AML-193 (cell line): ENCODE measurements at places on chromosomes 7 and 10.

GRCh38 chr10:46557319-46558121, 1.1 kb upstream of the GPRIN2 start:
- DNase-seq = no peak

DNA sequence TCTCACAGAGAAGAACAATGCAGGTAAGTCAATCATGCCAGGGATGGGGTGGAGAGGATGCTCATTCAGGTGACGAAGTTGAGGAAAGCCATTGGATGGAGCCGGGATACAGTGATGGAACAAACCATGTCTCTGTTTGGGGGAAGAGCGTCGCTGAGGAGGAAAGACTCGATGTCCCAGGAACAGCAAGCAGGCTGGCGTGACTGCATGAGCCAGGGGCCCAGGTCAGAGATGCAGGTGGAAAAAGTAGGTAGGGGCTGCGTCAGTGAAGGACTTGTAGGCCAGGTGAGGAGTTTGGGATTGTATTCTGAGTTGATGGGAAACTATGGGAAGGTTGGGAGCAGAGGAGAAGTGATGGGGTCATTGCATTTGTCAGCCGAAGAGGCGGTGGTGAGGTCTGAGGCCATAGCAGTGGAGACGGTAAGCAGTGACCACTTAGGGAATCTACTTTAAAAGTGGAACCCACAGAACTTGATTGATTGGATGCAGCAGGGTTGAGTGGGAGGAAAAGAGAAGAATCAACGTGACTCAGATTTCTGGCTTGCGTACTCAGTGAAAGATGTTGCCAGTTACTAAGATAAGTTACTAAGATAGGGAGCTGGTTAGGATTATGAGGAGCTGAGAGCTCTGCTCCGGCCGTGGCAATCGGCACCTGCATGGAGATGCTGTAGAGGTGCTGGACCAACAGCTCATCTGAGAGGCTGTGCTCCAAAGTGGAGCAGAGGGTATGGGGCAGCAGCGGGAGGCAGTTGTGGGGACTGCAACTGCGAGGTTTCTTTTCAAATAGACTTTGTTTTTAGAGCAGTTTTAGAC, 12.5 kb upstream of the IL2RA start:
- no peak for DNase-seq

GRCh38 chr7:1579481-1580421, 9.9 kb upstream of the PSMG3 start:
- DNase-seq = peak; percentile 39

DNA sequence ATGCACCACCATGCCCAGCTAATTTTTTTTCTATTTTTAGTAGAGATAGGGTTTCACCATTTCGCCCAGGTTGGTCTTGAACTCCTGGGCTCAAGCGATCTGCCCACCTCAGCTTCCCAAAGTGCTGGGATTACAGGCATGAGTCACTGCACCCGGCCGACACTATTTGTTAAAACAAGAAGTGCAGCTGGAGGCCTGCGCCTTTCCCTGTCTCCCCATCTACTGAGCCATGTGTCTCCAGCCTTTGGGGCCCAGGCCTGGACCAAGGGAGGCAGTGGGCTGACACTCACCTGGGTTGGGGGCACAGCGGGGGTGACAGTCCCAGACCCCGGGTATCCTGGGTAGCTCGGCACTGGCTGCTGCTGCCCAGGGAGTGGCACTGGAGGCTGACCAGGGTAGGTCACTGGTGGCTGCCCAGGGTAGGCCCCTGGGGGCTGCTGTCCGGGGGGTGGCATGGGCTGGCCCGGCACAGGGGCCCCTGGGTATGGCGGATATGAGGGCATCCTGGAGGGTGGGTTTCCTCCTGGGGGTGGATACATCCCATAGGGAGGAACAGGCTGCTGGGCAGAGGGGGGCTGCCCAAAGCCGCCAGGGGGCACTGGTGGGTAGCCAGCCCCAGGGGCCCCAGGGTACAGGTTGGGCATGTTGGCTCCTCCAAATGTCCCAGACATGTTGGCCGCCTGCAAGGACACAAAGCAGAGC, 36.3 kb downstream of the PLAC9 start:
- DNase-seq = no peak

DNA sequence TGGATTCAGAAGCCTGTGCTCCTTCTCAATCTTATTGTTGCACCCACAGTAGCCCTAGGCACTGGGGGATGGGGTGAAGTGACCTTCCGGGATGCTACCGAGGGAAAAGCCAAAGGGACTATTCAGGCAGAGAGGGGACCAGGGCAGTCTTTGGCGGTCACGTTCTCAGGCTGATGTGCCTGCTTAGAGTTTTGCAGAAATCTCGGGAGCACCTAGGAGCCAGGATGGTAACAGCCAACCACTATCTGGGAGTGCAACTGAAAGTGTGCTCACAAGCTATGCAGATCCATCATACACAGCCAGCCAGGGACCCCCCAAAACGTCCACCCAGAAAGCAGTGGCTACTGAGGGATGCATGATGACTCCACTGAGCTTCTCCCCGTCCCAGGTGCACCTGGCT, 52.4 kb downstream of the CXCL12 start:
- DNase-seq = no peak

- DNase-seq = peak; percentile 71
Measured at GRCh38 chr7:25069900-25070443, 55.1 kb downstream of the CYCS start.

DNA sequence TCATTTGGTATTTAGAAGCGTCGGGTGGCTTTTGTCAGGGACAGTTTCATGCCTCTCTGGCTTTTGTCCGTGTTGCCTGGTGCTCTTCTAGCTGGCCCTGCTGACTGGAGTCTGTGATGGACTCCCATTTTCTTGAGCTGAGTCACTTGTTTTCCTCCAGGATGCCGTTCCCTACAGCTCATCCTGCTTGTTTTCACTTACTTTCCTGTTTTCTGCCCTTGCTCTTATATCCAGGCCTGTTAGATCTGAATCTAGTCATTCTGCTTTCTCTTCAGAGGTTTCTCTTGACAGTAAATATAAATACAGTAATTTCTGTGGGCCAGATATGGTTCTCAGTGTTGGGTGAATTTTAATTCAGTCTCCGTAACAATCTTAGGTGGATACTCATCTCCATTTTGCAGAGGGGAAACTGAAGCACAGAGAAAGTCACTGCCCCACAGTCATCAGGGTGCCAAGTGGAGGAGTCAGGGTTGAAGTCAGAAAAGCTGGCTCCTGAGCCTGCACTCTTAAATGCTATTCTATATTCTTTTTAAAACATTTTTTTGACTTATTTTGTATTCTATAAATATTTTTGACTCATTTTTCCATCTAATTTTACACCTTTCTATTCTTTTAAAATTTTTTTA, 85.4 kb downstream of the CCNY start:
- DNase-seq = no peak

GRCh38 chr7:39430909-39431641, 135.1 kb upstream of the YAE1 start:
- no peak for DNase-seq

DNA sequence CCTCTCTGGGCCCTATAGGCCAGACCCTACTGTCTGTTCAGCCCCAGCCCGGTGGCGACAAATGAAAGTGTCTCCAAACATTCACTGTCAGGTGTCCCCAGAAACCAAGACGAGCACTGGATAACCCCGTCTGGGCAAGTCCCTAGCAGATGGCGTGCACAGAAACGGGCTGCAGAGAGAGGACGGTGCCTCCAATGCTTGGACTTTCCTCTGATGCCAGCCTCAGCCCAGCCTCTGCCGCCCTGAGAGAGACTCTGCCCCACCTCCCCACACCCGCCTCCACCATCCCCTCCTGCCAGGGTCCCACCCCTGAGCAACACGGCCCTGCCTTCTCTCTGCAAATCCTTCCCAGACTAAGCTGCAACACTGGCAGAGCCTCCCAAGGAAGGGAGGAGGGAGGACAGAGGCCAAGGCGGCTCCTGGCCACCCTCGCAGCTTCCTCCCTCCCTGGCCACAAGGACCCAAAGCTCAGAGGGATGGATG, 7.4 kb upstream of the LFNG start:
- DNase-seq = no peak

- no peak for DNase-seq
Measured at GRCh38 chr7:26646336-26647048, 217.9 kb downstream of the SKAP2 start.

GRCh38 chr10:76341740-76342139, 910.3 kb downstream of the LRMDA start:
- DNase-seq = no peak
